ENCODE measurements at places on chromosomes 13 and 19.

- DNase-seq = no peak
- peaks cover 28% of the 10 kb centered on the region for H3K36me3 ChIP-seq
- peak overlapping the region; percentile 98 for H3K4me3 ChIP-seq
- no peaks in the 10 kb centered on the region for H3K27me3 ChIP-seq
- H3K4me1 ChIP-seq = peaks cover 34% of the 10 kb centered on the region
These were observed 54.3 kb upstream of the ZNF254 start for GRCh38 chr19:24032651-24033050.

GRCh38 chr13:31824705-31825517 is 85.6 kb downstream of the RXFP2 start:
- no peaks in the 10 kb centered on the region for H3K4me1 ChIP-seq
- H3K36me3 ChIP-seq = no peaks in the 10 kb centered on the region
- no peak overlapping the region for H3K27ac ChIP-seq
- no peak for DNase-seq
- H3K4me3 ChIP-seq = no peak overlapping the region

GRCh38 chr13:23268441-23268840 is 87.7 kb downstream of the SGCG start:
- no peaks in the 10 kb centered on the region for H3K36me3 ChIP-seq
- H3K27ac ChIP-seq = no peak overlapping the region
- peaks cover 3% of the 10 kb centered on the region for H3K27me3 ChIP-seq
- no peak overlapping the region for H3K4me3 ChIP-seq
- no peak for DNase-seq

DNA sequence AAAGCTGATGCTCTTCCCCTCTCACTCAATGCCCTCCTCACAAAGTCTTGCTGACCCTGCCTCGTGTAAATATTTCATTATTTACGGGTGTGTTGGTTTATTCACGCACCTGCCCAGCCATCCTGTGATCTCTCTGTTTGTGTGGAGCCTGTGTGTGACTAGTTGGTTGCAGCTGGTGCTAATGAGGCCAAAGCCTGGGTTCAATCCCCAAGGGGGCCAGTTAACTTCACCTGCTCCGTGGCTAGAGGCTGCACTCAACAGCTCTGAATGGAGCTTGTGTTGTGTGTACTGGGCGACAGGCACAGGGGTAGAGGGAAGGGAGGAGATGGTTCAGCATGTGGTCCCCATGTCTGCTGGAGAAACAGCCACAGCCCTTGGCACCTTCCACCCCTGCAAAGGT is 109.5 kb downstream of the DNAJC15 start:
- DNase-seq = no peak
- H3K27ac ChIP-seq = no peak overlapping the region
- peaks cover 7% of the 10 kb centered on the region for H3K4me1 ChIP-seq

DNA sequence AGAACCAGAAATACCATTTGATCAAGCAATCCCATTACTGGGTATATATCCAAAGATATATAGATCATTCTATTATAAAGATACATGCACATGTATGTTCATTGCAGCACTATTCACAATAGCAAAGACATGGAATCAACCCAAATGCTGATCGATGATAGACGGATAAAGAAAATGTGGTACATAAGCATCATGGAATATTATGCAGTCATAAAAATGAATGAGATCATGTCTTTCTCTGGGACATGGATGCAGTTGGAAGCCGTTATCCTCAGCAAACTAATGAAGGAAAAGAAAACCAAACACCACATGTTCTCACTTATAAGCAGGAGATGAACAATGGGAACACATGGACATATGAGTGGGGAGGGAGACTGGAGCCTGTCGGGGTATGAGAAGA is 1540.9 kb upstream of the MIR17HG start:
- no peaks in the 10 kb centered on the region for H3K36me3 ChIP-seq
- no peak overlapping the region for H3K27ac ChIP-seq
- H3K4me3 ChIP-seq = no peak overlapping the region
- no peaks in the 10 kb centered on the region for H3K27me3 ChIP-seq
- no peak for DNase-seq
- no peaks in the 10 kb centered on the region for H3K4me1 ChIP-seq

DNA sequence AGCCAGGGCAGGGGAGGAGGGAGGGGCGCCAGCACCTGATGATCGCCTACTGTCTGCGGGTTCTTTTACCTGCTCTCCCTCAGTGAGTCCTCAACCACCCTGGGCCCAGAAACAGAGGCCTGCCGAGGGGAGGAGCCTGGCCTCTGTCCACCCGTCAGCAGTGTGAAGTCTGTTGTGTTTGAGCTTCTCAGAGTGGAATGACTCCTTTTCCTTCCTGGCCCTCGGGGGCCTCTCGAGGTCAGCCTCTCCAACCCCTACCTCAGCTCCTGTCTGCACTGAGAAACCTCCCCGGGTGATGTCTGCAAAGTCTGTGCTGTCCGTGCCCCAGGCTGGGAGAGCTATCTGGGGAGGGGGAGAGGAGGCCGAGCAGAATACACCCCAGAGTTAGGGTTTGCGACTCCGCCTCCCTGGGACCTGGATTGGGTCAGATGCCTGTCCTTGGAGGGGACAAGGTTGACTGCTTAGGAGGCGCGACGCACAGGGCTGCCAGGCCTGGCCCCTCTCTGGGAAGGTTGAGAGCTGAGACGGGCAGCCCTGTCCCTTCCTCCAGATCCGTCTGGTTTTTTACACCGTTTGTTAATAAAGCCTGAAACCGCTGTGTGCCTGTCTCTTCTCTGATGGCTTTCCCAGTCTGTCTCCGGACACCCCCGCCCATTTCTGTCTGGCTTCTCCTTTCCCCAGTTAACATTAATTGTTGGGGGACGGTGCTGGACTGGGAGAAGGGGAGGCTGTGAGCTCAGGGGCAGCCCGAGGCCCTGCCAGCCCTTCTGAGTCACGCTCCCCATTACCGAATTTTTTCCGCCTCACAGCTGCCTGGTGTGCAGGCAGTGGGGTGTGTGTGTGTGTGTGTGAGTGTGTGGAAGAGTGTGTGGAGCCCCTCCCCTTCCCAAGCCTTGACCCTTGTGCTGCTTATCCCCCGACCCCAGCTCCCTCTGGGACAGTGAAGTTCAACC is 989 bp upstream of the SSC5D start:
- H3K36me3 ChIP-seq = no peaks in the 10 kb centered on the region
- H3K4me3 ChIP-seq = peak overlapping the region; percentile 12
- peaks cover 51% of the 10 kb centered on the region for H3K27me3 ChIP-seq
- no peak for DNase-seq
- H3K4me1 ChIP-seq = peaks cover 9% of the 10 kb centered on the region
- peak overlapping the region; percentile 71 for H3K27ac ChIP-seq

- no peaks in the 10 kb centered on the region for H3K27me3 ChIP-seq
- DNase-seq = no peak
- peaks cover 10% of the 10 kb centered on the region for H3K36me3 ChIP-seq
- no peak overlapping the region for H3K27ac ChIP-seq
These were observed 5.0 kb downstream of the PPP1R37 start for GRCh38 chr19:45097776-45098520.

- H3K36me3 ChIP-seq = peaks cover 54% of the 10 kb centered on the region
- H3K27me3 ChIP-seq = no peaks in the 10 kb centered on the region
- peaks cover 6% of the 10 kb centered on the region for H3K4me1 ChIP-seq
These were observed 9.8 kb upstream of the LIN7B start for GRCh38 chr19:49104229-49104864.

DNA sequence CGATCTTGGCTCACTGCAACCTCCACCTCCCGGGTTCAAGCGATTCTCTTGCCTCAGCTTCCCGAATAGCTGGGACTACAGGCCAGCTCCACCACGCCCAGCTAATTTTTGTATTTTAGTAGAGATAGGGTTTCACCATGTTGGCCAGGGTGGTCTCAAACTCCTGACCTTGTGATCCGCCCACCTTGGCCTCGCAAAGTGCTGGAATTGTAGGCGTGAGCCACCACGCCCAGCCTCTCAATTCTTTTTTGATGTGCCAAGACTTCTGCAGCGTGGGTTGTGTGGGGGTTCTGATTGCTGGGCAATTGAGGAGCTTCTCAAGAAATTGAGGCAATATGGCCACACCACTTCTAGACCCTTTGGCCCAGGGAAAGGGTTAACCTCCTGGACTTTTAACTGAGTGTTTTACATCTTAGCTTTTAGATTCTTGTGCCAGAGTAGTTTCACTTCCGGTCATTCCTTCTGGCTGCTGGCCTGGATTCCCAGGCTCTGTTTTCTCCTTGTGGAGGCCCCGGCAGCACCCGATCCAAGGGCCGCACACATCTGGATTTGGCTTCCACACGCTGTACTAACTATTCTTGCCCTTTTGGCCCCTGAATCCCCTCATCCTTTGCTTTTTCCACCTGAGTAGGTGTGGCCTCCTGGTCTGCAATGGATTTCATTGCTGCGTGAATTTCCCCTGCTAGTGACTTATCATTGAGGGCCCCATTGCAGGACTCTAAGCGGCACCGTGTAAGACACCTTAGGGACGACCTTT is 14.7 kb downstream of the SMARCA4 start:
- H3K4me3 ChIP-seq = no peak overlapping the region
- H3K27me3 ChIP-seq = no peaks in the 10 kb centered on the region
- peaks cover 26% of the 10 kb centered on the region for H3K4me1 ChIP-seq
- H3K36me3 ChIP-seq = peaks cover 1% of the 10 kb centered on the region

All from activated naive CD4-positive, alpha-beta T cell treated with anti-CD3 and anti-CD28 coated beads, Interleukin-2, amount 10 ng/mL, durations not matched to agents 7 days and 5 days (primary cell).